ENCODE measurements at places on chromosomes 2 and 18.

GRCh38 chr2:173216668-173217067 lies 138.0 kb upstream of the CDCA7 start:
- peak; percentile 15 for DNase-seq

- DNase-seq = no peak
Observed at GRCh38 chr2:70474256-70474848, 79.3 kb downstream of the TGFA start.

DNA sequence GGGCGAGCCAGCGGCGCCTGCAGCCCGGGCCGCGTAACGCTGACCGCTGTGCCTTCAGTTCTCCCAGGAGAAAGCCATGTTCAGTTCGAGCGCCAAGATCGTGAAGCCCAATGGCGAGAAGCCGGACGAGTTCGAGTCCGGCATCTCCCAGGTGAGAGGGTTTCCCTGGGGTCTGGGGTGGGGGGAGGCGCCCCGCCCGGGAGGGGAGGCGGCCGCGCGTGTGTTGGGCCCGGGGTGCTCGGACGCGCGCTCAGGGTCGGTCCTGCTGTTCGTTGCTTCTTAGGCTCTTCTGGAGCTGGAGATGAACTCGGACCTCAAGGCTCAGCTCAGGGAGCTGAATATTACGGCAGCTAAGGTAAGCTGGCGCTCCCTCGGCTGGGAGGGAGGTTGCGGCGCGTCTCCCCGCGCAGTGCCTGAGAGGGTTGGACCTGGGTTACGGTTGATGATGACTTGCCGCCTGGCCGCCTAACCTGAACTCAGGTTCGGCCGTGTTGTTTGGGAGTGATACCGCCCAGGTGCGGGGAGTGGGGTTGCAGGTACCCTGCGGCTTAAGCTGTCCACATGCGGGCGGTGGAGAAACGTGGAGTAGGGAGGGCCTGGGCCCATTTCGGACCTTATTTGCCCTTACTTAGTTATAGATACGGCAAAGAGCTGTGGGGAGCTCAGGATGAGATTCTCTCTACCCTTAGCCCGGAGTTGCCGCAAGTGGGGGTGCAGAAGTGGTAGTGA lies 638 bp downstream of the RPS7 start:
- no peak for DNase-seq

DNA sequence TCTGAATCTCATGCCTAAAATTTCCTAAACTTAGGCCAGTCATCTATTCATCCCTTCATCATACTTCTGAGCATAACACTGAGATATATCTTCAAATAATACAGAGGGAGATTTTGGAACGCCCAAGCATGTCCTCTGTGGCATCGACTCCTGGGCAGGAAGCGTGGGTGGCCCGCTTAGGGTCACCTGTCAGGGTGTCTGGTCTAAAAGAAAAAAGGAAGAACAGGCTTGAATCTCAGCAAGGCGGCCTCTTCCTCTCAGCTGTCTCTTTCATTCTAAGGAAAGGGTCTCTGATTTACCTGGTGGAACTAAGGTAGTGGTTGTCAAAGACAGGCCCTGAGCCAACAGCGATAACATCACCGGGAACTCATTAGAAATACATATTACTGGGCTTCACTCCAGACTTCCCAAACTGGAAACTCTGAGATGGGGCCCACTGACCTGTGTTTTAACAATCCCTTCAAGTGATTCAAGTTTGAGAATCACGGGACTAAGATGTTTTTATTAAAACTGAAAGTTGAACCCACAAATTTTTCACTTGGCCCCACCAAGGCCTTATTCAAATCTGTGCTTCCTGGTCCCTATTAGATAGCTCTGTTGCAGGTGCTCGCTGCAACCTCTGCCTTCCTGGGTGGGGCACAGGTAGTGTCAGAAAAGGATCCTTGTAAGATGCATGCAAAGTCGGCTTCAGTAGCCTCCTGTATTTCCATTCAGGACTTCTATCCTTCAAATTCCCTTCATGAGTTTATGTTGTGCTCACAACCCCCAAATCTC lies 162.3 kb upstream of the CCDC68 start:
- DNase-seq = no peak

DNA sequence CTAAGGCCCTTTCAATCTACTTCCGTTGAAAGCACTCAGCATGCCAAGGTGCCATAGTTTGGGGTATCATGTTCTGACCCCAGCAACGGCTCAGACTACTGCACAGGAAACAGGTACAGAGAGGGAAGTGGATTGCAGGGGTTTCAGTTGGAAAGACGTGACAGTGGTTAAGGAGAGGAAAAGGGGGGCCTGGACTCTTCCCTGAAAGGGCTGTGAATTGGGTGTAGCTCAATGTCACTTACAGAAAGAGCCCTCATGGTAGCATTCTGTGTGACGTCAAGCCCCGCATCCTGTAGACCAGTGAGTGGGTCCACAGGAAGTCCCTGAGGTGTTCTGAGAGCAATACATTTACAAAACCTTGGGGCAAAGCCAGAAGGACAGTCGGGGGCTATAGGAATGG lies 121.5 kb upstream of the GYPC start:
- DNase-seq = no peak

GRCh38 chr2:196334710-196335109 lies 163.3 kb upstream of the STK17B start:
- no peak for DNase-seq

- no peak for DNase-seq
Observed at GRCh38 chr2:241857041-241857541, 1.6 kb downstream of the PDCD1 start.

DNA sequence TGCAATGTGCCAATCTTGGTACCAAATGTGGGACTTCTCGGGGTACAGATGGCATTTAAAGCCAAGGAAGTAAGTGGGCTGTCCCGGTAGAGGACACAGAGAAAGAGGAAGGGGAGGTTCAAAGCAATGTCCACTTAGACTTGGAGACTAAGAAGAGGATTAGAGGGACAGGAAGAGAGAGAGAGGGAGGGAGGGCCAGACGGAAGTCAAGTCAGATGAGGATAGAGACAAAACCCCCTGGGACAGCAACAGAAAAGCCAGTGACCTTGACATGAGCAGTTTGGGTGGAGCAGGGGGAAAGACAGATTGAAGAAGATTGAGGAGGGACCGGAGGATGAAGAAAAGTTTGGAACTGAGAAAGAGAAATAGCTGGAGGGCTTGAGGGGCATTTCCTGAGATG lies 164.5 kb downstream of the NCK2 start:
- DNase-seq = no peak

DNA sequence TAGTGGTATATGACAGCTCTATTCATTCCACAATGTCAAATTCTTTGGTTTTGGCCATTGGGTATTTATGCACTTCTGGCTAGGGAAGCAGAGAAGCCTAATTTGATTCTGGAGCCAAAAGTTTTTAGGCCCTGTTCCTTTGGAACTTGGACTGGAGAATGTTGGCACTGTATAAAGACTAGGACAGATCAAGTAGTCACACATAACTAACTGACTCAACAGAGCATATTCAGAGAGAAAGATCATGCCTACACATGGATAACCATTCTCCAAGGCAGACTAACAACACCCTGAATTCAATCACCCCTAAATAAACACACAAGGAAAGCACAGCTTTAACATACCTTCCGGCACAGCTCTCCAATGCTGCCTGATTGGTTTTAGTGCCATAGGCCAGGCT lies 62.9 kb downstream of the ARHGAP15 start:
- DNase-seq = no peak

DNA sequence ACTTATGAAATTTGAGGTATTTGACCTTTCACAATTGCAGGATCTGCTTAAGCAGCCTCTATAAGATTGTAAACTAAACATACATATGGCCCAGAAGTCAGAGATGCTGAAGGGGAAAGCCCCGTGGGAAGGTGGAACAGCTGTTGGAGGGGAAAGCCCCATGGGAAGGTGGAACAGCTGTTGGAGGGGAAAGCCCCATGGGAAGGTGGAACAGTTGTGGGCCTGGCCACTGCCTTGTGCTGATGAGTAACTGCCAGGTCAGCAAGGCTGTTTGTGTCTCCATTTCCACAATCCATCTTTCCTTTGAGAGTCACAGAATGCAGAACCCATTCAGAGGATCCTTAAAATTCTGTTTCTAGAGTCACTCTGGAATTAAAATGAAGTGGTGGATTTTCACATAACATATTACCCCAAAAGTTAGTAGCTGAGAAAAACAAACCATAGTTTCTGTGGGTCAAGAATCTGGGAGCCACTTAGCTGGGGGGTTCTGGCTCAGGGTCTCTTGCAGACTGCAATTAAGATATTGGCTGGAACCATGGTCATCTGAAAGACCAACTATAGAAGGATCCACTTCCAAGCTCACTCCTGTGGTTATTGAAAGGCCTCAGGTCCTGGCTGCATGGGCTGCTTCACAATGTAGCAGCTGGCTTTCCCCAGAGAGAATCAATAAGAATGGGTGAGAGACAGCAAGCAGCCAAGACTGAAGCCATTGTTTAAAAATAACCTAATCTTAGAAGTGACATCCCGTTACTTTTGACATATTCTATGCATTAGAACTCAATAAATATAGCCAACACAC lies 86.6 kb upstream of the CAVIN2 start:
- DNase-seq = no peak

GRCh38 chr2:23283653-23284052 lies 101.3 kb upstream of the KLHL29 start:
- DNase-seq = no peak

DNA sequence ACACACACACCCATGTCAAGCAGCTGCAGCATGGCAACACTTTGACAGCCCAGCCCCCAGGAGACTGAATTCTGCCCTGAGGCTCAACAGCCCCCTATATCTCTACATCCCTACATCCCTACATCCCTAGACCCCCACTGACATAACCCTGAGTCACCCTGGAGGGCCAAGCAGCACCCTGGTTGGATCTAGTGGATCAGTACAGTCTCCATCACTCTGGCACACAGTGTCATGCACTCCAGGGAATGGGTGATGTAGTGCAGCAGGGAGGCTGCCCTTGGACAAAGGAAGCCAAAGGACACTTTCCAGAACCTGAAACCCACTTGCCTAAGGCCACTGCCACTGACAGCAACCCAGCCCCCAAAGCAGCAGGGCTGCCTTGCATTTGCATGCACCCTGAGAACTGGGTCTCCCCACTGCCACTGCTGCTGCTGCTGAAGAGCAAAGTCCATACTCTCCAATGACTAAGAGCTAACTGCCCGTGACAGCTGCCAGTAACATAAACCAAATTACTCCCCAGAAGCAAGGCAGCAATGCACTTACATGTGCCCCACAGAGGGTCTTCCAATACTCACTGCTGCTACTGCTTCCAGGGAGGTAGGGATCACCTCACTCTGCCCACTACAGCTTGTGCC lies 681.6 kb upstream of the KLHL29 start:
- DNase-seq = no peak

DNA sequence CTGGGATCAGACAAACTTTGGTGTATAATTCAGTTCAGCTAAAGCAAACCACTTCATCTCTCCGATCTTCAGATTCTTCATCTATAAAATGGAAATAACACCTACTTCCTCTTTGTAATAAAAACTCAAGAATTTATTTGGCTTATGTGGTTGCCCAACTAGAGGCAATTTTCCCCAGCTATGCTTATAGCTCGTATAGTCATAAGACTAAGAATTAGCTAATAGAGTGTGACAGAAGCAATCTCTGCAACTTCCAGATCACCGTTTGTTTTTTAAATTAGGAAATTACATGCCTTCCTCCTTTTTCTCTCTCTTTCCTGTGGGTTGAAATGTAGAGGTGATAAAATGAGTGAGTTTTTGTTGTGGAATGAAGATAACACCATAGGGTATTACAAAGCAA lies 35.3 kb upstream of the KCNF1 start:
- DNase-seq = peak; percentile 77

DNA sequence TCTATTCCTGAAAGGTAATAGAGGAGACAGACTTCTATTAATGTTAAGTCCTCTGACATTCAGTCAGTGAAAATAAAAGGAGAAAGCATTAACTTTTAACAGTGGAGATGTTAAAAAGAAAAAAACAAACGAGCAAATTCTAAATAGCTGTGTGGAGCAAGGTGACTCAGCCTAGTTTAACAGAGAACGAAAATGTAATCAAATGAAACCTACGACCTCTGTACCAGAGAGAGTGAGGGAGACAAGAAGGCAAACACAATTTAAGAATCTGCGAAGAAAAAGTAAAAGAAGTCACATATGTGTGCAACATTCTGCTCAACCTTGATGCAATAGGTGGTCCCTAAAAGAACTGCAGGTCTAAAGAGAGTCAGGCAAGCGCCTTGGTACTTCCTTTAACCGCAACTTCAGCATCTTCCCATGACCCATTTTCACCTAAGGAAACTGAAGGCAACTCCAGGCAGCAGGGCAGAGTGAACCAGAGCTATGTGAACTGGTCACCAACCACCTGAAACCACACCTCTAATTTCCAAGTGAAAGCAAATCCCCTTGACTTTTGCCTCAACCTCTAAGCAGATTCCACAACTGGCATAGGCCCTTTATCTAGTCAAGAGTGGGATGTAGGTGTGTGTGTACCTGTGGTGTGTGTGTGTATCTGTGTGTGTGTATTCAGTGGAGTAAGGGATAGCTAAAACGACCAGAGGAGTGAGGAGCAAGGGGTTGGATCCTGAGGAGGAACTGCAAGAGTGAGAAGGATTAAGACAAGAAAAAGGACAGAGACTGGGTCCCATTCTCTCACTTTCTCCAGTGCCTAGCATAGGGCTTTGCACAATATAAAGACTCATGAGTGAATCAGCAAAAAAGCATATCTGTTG lies 43.0 kb downstream of the FIGN start:
- DNase-seq = no peak

GRCh38 chr18:9764011-9764481 lies 55.9 kb downstream of the RAB31 start:
- no peak for DNase-seq

GRCh38 chr2:86393521-86394491 lies 47.4 kb upstream of the KDM3A start:
- DNase-seq = peak; percentile 44

GRCh38 chr2:159249990-159250715 lies 36.4 kb downstream of the WDSUB1 start:
- peak; percentile 61 for DNase-seq

DNA sequence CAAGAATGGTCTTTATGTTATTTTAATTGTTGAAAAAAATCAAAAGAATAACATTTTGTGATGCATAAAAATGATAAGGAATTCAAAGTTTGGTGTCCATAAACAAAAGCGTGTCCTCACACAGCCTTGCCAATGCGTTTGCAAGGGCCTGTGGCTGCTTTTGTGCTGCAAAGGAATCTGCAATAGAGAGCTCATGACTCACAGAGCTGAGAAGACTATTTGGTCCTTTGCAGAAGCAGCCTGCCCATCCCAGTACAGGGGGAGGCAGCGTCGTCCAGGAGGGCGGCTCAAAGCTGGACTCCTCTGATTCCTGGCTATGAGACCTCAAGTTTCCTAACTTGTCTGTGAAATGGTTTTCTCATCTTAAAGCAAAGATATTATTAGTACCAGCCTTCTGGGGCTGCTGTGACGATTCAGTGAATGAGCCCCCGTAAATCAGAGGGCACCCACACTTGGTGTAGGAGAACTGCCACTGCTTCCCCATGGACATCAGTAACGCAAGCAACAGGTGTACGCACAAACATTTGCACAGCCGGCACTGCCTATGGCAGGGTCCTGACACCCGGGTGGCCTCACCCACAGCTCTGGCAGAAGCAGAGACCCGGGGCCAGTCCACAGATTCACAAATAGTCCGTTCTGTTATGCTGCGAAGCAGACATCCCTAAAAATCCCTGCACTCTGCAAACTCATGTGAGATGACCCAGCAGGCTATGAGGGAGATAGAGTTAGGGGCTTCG lies 70.6 kb upstream of the ASAP2 start:
- no peak for DNase-seq

Measured in A673 (cell line).